ENCODE measurements at places on chromosomes 13 and 19.

- no peak for DNase-seq
These were observed 684.2 kb upstream of the SPRY2 start for GRCh38 chr13:81025091-81025490.

DNA sequence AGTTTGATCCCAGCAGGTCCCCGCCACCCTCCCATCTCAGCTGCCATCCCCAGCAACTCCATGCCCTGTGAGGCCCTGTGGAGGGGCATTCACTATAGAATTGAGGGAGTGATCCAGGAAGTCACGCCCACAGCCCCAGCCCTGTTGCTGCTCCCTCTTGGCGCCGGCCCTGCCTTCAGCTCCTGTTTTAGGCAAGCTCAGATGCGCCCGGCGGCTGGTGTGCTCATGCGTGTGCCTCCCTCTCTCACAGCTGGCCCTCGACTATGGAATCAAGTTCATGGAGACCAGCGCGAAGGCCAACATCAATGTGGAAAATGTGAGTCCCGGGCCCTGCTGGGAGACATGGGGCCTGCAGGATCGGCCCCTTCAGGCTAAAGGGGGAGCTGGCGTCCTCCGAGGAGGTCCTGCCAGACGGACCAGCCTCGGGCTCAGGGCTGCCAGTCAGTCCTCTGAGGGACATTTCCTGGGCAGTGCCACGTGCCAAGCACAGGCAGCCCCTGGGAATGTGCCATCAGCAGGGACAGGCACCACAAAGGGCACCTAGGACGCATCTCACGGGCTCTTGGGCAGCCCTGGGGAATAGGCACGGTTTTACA lies 15.6 kb upstream of the HSH2D start:
- no peak for DNase-seq

DNA sequence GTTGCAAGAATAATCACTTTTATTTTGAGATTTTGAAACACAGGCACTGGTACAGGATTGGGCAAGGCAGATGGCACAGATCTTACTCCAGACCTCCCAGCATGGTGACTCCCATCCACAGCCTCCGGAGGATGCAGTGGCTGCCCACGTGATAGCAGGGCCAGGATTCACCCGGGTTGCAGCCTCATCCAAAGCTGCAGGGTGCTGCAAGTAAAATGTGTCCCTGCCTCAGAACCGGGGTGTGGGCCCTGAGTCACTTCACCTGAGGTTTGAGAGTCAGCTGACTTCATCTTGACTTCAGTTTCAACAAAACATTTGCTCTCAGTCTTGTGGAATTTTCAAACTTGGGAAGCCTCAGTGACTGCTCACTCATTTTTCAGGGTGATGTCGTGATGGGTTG lies 201.9 kb downstream of the FGF9 start:
- no peak for DNase-seq

GRCh38 chr19:27974082-27974513 lies 1238.9 kb downstream of the UQCRFS1 start:
- no peak for DNase-seq

DNA sequence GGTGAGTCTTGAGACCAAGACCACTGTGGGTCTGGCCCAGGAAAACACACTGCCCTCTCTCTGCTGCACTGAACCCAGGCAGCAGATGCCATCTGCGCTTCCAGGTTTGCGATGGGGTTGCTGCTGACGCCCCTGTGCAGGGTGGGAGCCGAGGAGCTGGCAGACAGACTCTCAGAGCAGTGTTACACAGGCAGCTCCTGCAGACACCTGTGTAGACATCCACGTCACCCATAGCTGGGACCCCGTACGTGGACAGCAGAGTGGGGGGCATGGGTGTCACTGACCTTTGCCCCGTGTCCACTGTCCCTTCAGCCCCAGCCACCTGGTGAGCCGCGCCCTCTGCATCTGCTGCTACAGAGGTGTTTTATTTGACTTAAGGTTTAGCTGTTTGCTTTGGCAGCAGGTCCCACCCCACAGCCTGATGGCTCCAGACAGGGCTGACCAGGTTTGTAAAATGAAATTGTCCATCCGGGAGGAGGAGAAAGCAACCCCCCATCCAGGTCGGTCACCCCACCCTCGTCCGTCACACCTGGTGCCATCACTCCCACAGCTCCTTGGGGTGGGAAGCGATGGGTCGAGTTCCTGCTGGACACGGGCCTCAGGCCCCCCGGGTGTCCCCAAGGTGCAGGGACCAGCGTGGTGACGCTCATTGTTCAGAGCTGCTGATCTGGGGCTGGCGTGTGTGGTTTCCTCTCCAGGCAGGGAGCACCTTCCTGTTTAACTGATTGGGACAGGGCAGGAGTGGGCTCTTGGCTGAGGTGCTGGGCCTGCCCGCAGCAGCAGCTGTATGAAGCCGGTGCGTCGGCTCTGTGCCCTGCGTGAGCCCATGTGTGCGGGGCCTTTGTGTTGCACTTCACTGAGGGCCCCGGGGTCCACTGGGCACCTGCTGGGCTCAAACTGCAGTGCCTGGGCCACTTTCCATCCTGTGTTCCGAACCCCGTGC lies 28.4 kb downstream of the MCF2L start:
- DNase-seq: no peak

DNA sequence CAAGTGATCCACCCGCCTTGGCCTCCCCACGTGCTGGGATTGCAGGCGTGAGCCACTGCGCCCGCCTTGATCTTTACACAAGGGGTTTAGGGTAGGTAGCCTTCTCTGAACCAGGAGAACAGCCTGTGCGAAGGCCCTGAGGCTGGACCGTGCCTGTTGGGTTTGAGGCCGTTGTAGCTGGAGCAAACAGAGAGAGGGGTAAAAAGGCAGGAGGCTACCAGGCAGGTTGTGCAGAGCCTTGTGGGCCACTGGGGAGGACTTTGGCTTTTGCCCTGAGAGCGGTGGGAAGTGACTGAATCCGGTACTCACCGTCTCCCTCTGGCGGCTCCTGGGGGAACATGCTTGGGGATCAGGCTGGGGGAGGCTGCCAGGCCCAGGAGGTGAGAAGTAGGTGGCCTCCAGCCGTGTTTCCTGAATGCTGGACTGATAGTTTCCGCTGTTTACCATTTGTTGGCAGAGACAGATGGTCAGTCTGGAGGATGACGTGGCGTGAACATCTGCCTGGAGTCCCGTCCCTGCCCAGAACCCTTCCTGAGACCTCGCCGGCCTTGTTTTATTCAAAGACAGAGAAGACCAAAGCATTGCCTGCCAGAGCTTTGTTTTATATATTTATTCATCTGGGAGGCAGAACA lies 24.6 kb downstream of the SPC24 start:
- peak; percentile 58 for DNase-seq

- DNase-seq: peak; percentile 51
These were observed 14.2 kb upstream of the PTBP1 start for GRCh38 chr19:782878-783668.

- no peak for DNase-seq
These were observed 234.3 kb downstream of the LMO7 start for GRCh38 chr13:75870397-75870903.

DNA sequence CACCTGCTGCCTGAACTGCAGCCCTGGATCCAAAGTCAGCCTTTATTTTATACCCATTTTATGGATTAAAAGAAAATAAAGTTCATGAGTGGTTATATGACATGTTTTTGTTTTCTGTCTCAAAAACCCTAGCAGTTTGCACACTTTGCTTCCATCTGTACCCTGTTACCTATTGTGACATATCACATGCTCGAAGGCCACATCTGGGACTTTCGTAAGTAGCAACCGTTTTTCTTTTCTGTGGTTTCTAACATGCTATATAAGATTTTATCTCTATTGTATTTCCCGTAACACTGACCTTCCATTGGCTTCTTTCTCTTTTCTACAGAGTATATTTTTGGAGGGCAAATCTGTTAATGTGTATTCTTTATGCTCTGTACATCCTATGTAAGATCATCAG lies 1007.2 kb downstream of the PCDH9 start:
- DNase-seq: no peak

- DNase-seq: no peak
These were observed 13.4 kb downstream of the PABPC3 start for GRCh38 chr13:25109341-25109740.

DNA sequence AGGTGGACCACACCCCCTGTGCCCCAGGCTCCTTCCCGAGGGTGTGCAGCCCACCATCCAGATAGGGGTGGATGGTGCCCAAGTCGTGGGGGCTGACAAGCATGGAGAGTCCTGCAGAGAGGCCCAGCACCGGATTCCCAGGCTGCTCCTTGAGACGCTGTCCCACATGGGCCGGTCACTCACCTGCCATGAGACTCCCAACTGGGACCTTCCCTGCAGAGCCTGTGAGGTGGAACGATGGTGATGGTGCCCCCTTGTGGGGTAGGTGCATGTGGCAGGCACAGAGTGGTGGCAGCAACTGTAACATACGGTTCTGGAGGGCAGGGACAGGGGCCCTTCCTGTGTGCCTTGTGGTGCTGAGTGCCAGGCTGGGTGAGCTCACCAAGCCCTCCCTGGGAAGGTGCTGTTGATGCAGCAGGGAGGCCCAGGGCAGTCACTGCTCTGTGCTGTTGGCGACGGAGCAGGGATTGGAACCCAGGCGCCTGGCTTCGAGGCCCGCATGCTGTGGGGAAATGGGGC lies 33.1 kb downstream of the PPP1R37 start:
- DNase-seq: peak; percentile 27

All from H4 (cell line).